Cerebellum (tissue), 4 donors: ENCODE measurements at places on chromosomes 3 and 15. TPM values are rescaled to one million over a fixed set of nuclear protein-coding genes. Genes with fewer than 3 reads are reported as not detected.

Gene VIPR1
- 2.0 TPM for total RNA-seq

Gene GP9
- total RNA-seq, result not detected

Gene NMD3
- total RNA-seq, result 74.4 TPM

GRCh38 chr3:134809427-134810051 lies 14.5 kb downstream of the EPHB1 start:
- DNase-seq, result no peak

- DNase-seq, result no peak
Observed at GRCh38 chr3:179801263-179801662, 148.4 kb downstream of the USP13 start.

GRCh38 chr15:52502608-52503007 lies 26.1 kb downstream of the MYO5A start:
- DNase-seq, result no peak

DNA sequence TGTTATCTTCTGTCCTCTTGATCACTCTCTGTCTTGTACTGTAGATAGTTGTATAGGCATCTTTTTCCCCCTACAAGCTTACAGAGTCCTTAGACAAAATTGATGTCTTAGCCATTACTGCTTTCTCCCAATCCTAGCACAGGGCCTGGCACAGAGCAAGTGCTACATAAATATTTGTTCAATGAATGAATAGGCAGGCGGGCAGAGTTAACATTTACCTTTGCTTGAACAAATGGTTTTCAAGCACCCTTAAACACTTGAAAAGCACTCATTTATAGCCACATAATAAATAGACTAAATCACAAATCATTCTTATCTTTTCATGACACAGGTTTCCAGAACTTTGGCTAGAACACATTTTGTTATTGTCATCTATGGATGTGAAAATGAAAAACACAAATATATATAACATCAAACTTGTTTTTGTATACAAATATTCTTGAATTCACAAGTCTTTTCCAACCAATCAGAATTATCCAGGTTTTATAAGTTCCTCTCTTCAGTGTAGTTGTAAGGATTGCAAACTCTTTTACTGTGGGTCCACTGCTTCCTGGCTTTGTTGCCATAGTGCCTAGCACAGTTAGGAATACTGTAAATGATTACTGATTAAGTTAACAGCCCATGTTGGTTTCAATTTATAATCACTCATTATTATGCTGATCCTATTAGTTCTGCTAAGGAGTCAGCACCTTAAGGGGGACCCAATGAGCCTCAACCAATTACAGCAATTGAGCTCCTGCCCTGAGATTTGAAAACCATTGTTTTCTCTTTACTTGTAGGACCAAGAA lies 61.9 kb downstream of the ISL2 start:
- DNase-seq, result no peak

- DNase-seq, result no peak
Observed at GRCh38 chr3:42668793-42669217, 15.3 kb downstream of the ZBTB47 start.

DNA sequence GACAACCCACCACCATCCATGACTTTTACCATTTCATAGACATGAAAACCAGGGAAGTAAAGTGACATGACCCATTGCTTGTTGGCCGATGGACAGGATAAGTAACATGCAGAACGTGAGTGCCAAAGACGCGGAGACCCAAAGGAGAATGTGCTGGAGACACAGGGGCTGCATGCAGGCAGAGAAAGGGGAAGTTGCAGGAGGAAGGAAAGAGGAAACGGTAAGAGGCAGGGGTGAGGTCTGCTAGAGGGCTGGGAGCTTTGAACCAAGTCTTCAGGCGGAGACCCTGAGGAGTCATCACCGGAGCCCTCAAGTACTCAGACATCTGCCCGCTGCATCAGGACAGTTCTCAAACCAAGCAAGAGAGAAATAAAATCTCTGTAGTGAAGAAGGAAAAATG lies 34.9 kb downstream of the MAGEF1 start:
- DNase-seq, result no peak

GRCh38 chr3:126441256-126441880 lies 34.3 kb downstream of the ZXDC start:
- DNase-seq, result no peak

DNA sequence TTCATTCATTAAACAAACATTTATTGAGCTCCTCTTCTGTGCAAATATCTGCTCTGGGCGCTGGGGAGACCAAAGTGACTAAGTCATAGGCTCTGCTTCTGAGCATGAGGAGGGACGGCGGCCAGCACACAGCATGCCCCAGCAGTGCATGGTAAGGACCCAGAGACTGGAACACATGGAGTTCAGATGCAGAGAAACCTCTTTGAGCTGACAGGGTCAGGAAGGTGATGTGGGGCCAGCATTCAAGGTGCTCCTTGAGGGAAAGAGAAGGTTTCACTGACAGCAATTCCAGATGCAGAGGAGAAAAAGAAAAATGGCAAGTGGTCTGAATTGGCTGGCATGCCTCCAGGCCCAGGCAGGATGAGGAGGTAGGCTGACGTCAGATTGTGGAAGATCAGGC lies 234.5 kb downstream of the UACA start:
- no peak for DNase-seq
